ENCODE measurements at places on chromosomes 16 and 17. TPM values are rescaled to one million over a fixed set of nuclear protein-coding genes. Genes with fewer than 3 reads are reported as not detected.

Gene HAGH
- total RNA-seq = 57.3 TPM

Gene HOXB2
- total RNA-seq = 4.5 TPM

Gene KRT28
- total RNA-seq = not detected

Gene CNGB1
- total RNA-seq = not detected

Gene SLC2A4
- total RNA-seq = not detected

Gene SLC47A2
- total RNA-seq = not detected

Gene EPX
- total RNA-seq = not detected

Gene CLEC19A
- not detected for total RNA-seq

Gene CLEC3A
- not detected for total RNA-seq

Gene IRX3
- total RNA-seq = 0.32 TPM
